ENCODE measurements at places on chromosomes 13 and 19.
A peak's percentile ranks its signal among the peaks of the same experiment; 100 is the strongest.

DNA sequence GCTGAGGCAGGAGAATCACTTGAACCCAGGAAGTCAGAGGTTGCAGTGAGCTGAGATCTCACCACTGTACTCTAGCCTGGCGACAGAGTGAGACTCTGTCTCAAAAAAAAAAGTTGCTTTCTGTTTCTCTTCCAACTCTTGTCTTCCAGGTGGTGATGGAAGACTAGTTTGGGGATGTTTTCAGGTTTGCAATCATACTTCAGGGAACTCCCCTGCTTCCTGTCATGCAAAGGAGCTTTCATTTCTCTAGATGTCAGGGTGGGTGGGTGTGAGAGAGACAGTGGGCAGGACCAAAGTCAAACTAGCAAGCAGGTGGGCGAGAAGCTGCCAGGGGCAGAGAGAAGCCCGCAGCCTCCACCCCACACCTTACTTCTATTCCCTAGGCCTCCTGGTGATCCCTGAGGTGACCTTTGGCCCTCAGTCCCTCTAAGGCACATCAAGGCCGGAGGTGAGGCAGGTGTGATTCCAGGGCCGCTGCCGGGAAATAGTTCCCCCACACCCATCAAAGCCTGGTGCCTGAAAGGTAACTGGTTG, 25.7 kb downstream of the CCNE1 start:
- no peak for DNase-seq

DNA sequence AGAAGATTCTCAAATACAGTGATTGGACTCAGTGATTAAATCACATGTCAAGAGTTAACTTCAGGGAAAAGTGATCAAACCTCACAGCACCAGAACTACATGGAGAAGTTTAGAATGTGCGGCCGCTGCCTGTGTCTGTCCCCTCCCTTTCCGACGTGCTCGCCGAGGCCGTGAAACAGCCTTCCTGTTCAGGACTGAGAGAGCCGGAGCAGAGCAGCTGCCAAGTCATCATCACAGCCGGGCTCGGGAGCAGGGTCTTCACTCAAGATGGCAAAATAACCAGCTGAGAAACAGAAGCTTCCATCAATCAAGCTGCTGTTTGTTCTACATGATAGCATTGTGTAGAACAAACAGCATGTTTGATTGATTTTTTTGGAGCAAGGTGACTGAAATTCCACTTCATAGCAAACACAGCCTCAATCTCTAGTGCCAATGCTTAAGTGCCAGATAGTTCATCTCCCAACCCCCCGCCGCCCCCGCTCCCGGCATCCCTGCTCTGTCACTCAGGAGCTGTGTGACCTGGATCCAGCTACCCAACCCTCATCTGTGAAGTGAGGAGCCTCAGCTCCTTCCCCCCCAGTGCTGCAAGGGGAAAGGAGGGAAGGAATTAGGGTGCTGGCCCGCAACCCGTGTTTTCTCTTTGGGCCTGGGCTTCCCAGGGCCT, 70.6 kb downstream of the HSPH1 start:
- no peak for DNase-seq

DNA sequence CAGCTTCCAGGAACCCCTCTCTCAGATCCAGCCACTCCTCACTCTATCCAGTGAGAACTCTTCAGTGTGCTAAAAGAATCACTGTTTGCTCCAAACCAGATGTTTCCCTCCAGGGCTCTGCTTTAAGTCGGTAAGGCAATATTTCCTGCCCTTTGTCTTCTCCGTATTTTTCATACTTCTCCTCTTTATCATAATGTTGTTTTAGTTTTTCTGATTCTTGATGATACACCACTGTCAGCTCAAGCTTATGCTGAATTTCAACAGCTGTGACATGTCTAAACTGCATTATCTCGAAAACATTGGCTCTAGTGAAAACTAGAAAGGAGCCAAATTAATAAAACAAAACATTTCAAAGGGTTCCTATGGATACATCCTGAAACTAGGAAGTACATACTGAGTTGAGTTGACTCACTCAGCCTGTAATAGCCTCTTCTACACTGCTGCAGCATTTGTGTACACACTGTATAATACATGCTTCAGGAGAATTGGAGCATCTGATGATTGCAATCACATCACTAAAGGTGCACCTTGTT, 39.8 kb downstream of the GPR180 start:
- no peak for DNase-seq

GRCh38 chr19:39837978-39838377, 4.0 kb upstream of the DYRK1B start:
- no peak for DNase-seq

DNA sequence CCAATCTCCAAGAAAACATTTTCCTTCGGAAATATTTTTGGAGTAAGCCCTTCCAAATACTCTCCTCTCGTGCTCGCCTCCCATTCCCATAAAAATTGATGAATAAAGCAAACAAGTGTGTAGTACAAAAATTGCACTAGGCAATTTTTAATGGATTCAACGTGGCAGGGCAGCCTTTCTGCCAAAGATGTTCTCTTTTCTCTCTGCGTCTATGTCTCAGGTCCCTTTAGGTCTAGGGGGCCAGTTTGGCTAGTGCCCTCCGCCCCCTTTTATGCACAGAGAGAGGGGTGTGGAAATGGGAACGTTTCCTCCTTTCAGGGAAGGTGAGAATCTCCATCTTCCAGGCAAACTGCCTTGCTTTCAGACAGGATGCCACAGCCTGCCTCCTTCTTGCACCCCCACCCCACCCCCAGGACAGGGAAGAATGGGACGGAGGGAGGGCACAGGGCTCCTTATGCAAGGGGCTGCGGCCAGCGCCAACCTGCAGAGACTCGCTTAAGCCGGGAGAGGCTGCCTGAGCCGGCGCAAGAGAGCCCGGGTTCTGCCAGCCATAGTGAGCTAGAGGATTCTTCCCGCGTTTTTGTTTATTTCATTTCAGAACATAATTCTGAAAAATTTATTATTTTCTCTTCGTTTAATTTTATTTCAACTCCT, 2.7 kb upstream of the ZIC2 start:
- no peak for DNase-seq

DNA sequence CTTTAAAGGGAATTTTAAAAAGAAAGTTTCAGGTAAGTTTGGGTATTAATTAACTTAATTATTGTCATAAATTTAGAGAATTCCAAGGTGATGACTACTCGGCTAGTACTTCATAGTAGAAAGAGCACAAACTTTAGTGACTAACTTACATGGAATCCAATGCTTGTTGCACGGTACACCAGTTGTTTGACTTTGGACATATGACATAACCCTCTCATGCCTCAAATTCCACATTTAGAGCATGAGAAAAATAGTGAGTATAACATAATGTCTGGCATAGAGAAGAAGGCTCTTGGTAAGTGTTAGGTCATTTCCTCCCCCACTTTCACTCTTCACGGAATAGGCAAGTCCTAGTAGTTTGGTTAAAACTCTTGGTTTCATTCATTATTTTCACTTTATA, 1249.4 kb upstream of the SLC10A2 start:
- peak; percentile 74 for DNase-seq

GRCh38 chr19:54606230-54606629, 12.8 kb downstream of the LILRA1 start:
- DNase-seq = no peak

DNA sequence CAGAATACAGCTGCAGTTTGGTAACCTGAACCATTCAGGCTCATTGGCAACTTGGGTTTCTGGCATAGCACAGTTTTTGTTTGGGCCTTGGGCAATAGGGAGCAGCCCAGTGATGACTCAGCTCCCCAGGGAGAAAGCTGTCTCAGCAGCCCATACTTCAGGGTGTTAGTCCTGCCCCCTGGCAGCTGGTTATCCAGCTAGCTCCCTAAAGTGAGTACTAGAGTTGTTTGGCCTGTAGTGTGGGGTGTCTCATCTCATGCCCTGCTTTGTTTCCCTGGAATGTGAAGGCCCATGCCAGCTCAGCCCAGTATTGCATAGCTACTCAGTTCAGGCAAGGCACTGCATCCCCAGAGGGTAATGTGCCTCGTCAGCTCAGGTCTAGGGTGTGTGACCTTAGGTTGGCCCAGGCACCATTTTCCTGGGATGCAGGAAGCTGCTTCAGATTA, 18.2 kb upstream of the ZNF543 start:
- DNase-seq = peak; percentile 85

DNA sequence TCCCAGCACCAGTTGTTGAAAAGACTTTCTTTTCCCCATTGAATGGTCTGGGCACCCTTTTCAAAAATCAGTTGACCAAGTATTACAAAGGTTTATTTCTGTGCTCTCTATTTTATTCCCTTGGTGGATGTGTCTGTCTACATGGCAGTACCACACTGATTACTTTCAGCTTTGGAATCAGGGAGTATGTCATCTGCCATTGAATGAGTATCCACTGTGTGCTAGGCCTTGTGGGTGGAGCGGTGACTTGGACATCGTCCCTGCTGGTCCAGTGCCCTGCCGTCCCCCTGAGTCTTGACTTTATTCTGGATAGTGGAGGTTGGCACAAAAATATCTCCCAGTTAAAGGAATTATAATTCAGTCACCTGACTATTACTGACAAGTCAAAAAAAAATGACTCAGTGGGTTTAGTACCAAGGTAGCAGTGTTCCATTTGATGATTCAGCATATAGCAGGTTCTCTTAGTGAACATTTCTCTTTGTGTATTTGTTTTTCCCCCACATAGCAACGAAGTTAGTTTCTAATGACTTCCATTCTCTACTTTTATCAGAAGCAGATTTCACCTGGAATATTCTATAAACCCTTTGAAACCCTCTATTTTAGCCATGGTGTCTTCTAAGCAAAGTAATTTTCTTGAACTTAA, 3.9 kb downstream of the UPF3A start:
- DNase-seq = no peak

- DNase-seq = no peak
Observed at GRCh38 chr19:15456871-15457700, 7.3 kb downstream of the RASAL3 start.

DNA sequence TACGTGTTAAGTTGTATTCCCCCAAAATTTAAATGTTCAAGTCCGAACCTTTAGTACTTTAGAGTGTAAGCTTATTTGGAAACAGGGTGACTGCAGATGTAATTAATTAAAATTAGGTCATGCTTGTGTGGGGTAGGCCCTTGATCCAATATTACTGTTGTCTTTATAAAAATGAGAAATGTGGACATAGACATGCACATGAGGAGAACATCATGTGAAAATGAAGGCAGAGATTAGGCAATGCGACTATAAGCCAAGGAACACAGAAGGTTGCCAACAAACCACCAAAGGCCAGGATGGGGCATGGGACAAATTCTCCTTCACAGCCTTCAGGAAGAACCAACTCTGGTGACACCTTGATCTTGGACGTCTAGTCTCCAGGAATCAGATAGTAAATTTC, 1698.4 kb upstream of the SLC10A2 start:
- DNase-seq = no peak

GRCh38 chr13:25247360-25247759, 39.9 kb downstream of the MTMR6 start:
- no peak for DNase-seq

DNA sequence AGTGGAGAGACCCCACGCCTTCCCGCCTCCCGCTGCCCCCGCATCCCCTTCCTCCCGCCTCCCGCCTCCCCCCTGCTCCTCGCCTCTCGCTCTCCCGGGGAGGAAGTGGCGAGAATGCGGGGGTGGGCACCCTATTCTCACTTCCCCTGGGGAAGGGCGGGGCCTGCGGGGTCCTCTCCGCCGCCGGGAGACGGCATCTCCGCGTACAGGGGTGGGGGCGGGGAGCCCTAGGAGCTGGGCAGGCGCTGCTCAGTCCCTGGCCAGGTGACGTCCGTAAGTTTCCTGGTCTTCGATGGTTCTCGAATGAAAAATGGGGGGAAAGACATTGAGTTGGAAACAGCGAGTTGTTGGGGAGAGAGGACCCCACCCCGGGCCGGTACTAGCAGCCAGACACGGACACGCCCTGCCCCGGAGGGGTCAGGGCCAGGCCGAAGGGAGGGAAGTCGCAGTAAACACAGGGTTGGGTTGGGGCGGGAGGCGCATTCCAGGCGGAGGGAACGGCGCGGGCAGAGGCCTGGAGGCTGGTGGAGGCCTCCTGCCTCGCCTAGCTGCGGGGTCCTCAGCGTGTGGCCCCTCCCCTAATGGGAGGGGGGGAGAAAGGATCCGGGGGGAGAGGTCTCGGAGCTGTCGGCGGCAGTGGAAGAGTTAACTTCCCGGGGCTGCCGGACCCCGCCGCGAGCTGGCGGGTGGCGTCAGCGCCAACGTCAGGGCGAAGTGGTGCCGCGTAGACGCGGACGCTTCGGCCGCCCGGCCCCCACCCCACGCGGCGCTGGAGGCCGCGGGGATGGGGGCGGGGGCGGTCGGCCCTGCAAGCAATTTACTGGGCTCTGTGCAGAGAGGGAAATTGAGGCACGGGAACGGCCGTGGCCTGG, 10.4 kb upstream of the JUND start:
- no peak for DNase-seq

DNA sequence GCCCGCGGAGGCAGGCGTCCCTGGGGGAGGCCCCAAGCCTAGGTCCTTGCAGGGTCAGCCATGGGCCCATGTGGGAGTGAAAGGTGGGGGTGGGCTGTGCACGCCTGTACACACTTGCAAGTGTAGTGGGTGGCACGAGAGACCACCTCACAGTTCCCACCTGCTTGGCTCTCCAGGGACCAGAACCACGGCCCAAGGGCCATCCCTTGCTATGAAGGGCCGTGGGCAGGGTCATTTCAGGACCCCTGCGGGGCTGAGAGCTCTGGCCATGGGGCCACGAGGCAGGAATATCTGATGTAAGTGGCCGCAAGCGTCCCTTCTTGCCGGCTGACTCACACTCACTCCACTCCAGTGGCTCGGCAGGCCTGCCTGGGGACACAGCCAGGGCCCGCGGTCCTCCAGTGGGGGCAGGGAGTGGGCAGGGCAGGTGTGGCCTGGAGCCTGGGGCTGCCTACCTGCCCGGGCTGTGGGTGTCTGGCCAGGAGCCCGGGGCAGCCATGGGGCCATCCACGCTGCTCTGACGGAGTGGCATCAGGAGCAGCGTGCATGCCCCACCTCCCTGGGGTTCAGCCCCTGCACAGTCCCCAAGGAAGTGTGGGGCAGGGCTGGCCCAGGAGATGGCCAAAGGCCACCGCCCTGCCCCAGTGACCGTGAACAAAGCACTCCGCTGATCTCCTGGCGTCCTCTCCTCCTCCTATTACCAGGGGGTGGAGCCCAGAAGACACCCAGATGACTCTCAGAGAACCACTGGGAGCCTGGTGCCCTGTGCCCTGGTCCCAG, 8.6 kb upstream of the MKNK2 start:
- no peak for DNase-seq

- no peak for DNase-seq
Observed at GRCh38 chr13:78832461-78832860, 173.5 kb upstream of the OBI1 start.

GRCh38 chr13:32427852-32428580, at the start of gene N4BP2L1:
N4BP2L1 (minus strand) TSS chr13:32428130; CDS start chr13:32428082, 48 bp downstream.
- no peak for DNase-seq

GRCh38 chr13:64283926-64284325, 2868.3 kb upstream of the PCDH20 start:
- DNase-seq = no peak

Data from AG04449 (cell line).